ENCODE measurements at places on chromosomes 4 and X.

DNA sequence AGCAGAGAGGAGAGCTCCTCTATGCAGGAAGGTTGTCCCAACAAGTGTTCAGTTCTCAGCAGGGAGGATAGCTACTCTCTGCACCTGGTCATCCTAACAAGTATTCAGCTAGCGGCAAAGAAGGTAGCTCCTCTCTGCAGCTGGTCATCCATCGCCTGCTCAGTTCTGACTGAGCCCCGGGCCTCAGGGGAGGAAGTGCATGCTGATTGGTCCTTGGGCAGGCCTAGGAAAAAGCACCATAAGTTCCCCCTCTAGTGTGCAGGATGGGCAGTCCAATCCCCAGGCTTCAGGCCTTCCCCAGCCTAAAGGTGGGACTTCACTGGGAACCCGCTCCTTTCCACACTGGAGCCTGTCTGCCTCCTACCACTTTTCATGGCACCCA is 4.4 kb upstream of the FBXW7 start:
- no peak for DNase-seq

DNA sequence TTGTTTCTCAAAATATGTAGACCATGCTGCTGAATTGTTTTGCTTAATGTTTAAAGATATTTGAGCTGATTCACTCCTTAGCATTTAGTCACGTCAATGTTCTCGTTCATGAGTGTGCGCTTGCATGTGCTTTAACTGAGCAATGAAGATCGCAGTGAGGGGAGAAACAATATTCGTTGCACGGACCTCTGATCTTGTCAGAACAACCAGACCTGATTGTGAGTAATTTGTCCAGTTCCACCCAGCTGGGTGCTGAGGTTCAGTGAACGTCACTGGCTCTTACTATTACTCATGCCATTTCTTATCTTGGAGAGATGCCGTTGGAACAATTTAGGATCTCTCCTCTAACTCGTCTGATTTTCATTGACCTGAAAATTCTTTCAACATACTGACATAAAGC is 15.0 kb upstream of the PRKX start:
- DNase-seq, result no peak

DNA sequence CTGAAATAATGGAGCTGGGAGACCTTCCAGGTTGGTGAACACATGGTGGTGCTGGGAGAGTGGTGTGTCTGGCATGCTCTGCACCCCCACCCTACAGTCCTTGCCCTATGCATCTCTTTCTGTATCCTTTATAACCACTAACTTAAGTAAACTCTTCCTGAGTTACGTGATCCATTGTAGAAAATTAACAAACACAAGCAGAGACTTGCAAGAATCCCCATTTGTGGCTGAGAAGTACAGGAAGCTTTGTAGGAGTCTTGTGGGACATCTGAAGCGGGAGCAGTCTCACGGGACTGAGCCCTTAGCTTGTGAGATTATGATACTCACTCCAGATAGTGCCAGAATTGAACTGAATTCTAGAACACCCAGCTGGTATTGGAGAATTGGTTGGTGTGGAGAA is 14.3 kb upstream of the FAM13A start:
- no peak for DNase-seq

DNA sequence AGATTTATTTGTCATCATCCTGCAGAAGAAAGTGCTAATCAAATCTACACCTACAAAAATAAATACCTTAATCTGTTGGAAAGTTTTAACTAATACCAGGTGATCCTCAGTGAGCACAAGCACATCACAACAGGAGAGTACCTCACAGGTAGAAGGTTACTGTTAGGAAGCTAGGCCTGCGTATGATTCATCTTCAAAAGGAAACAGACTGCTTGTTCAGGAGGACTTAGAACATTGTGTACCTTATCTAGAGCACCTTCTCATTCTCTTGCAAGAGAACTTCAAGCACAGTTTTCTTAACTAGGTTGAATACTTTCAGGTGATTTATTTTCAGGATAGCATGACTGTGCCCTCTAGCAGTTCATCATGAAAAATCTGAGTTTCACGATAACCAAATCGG is 54.2 kb downstream of the MND1 start:
- no peak for DNase-seq

- DNase-seq, result no peak
Measured at GRCh38 chr4:111400741-111401140, 744.5 kb upstream of the FAM241A start.

DNA sequence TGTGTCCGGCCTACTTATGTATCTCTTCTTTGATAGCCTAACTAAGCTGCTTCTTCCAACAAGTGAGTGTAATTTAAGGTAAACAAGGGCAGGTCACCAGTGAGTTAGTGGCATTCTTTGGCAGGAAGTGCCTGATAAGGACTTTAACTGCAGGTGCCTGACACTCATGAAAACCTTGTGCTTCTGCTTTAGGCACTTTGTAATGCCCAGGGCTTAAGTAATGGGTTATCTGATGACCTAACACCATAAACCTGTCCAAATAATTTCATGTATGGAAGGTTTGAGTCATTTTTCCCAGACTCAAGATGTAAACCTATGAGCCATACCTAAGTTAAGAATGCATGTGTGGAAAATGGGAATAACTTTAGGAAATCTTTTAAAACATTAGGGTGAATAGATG is 43.0 kb downstream of the BCOR start:
- DNase-seq, result no peak

DNA sequence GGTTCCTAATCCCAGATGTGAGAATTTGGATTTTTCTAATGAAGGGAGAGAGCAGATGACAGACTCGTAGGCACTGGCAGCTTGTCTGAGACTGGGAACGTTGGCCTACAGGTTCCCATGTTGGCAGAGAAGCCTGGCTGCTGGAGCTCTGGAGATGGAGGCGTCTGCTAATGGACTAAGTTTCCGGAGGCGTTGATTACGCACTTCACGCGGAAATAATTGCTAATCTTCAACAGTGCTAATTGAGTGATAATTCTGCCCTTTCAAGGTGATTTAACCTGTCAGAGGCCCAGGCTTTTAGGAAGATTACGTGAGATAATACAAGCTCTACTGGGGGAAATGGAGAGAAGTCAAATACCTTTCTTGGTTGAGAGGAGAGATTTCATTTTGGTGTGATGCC is 77.4 kb downstream of the PSAPL1 start:
- DNase-seq, result no peak

Data from activated CD4-positive, alpha-beta T cell treated with anti-CD3 and anti-CD28 coated beads for 1 hour (primary cell).